ENCODE measurements at places on chromosomes 7 and 10. TPM values are rescaled to one million over a fixed set of nuclear protein-coding genes. Genes with fewer than 3 reads are reported as not detected.

DNA sequence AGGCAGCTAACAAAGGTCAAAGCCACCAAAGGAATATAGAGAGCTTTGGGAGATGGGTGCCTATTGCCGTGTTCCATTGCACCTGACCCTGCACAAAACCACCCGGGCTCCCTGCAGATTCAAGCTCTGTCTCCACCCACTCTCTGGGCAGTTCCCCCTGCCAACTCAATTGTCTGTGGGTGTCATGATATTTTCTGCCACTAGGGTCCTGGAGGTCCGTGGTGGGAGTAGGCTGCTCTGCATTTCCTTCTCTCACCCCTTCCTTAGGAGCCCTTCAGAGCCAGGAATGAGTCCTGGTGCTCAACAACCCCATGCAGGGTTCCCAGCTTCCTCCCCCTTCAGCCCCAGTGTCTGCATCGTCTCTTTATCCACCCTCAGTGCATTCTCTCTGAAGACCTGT is 34.1 kb downstream of the PNLIPRP2 start:
- no peak for DNase-seq

The NPY gene
- 2.3 TPM for total RNA-seq

DNA sequence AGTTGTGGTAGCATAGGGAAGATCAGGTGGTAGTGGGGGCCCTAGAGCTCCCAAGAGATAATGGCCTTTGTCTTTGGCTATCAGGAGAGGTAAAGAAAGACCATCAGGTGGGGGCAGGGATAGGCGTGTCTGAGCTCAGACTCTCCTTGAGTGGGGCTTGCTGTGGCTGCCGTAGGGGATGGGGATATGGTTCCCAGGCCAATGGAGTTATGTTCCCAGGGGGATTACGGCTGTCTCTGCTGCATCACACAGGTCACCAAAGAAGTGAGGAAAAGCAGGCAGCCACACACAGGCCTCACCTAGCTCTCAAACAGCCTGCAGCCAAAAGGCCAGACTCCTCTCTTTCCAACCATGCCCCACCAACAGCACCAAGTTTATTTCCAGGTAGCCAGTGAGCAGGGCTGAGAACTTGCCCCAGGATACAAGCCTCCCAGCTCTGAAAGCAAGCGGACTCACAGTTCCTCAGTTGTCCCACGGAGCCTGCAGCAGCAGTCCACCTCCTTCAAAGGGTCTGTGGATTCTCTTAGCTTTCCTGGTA is 37.6 kb upstream of the C1QL3 start:
- no peak for DNase-seq

DNA sequence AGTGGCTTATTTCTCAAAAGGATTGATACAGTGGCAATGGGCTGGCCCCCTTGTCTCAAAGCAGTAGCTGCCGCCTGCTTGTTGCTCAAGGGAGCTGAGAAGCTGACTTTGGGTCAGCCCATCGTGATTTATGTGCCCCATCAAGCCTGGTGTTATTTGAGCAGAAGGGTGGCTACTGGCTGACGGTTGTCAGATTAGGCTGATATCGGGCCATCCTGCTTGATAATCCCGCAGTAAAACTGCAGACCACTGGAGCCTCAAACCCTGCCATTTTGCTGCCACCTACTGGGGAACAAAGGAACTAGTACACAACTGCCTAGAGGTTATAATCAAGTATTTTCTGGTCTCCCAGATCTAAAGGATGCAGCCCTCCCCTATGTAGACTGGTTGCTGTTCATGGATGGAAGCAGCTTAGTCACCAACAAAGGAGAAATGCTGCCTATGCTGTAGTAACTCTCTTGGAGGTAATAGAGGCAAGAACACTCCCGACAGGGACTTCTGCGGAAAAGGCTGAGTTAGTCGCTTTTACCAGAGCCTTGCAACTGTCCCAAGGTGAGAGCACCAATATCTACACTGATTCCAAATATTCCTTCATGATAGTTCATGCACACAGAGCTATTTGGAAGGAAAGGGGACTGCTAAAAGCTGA is 65.9 kb upstream of the ZNF92 start:
- peak; percentile 81 for DNase-seq

DNA sequence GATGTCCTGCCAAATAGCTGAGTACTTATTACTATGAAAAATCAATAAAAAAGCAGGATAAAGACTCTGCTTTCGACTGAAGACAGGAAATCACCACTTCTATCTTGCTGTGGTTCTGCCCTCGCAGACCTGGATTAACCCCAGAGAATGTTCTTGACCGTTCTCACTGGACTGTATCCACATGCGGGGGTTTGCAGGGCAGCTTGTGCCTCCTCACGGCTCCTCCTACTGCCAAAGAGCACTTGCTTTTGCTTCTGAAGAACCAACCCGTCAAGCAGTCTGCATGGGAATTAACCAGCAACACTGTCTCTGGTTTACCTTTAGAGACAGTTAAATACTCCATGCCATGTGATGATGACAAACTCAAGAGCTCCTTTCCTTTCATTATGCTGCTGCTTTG is 184.0 kb downstream of the GFRA1 start:
- no peak for DNase-seq

DNA sequence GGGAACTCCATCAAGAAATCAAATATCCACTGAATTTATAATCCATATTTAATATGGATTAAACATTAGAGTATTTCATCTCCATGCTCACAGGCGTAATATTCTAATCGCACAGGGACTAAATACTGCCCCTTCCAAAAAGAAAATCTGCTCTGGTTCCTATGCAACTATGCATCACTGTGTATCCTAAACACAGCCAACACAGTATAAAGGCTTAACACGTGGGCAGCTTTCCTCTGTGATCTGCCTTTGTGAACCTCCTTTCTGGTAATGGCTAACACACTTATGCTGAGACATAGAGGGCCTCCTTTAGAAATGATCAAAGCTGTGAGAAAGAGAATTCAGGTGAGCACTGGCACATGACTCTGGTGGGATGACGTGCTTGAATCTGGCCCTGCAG is 110.2 kb downstream of the RAB11FIP2 start:
- no peak for DNase-seq

The VWDE gene
- 0.42 TPM for total RNA-seq

The CALHM3 gene
- total RNA-seq: not detected

DNA sequence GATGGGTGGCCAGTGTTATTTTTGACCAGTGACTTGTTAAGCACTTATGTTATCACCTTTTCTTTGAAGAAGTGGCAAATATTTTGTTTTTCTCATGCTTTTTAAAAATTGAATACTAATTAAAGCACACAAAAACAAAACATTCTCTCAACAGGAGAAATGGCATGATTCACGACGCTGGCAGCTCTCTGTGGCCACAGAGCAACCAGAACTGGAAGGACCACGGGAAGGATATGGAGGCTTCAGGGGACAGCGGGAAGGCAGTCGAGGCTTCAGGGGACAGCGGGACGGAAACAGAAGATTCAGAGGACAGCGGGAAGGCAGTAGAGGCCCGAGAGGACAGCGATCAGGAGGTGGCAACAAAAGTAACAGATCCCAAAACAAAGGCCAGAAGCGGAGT is 6.2 kb upstream of the KIFBP start:
- DNase-seq: no peak

DNA sequence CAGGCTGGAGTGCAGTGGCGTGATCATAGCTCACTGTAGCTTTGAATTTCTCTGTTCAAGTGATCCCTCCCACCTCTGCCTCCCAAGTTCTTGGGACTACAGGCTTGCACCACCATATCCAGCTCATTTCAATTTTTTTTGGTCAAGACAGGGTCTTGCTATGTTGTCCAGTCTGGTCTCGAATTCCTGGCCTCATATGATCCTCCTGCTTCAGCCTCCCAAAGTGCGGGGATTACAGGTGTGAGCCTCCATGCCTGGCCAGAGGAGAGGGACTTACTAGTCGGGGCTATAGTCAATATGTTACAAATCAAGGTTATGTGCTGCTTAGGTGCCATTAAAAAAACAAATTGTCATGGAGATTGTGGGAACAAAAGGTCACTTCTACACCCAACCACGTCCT is 105.3 kb upstream of the GALNT17 start:
- no peak for DNase-seq

The POM121C gene
- total RNA-seq: 2.9 TPM

Data from Daoy (cell line).